ENCODE measurements at places on chromosomes 5 and 9.

- DNase-seq, result no peak
Observed at GRCh38 chr5:175873088-175873454, 1.7 kb downstream of the CPLX2 start.

DNA sequence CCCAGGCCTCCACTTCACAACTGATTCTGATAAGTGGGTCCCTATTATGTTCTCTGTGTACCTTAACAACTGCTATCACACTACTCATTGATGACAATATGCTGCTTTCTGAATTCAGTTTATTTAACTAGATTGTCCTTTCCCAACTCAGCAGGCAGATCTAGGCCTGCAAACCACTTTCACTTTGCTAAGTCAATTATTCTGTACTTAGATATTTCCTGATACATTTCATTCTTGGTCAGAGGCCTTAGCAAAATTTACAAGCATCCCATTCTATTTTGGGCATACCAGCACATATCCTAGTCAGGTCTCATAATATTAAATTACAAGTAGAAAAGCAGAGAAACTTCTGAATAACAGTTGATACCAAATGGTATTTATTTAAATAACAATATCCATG lies 235.7 kb upstream of the HAPLN1 start:
- no peak for DNase-seq

DNA sequence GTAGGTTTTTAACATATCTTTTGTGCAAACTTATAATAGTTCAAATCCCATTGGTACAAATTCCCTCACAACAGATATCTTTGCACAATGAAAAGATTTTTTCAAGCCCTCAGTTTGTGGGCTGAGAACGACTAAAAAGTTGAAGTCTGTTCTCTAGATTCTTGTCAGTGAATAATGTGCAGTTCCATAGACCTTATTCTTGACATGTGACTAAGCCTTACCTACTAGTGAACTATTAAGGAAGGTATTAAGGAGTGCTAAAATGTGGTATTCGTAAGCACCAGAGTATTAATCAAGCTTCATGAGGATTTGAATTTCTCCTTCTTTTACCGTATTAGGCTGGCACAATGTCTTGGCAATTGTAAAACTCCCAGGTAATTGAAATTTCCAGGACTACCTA lies 205.6 kb upstream of the DMRTA1 start:
- no peak for DNase-seq

DNA sequence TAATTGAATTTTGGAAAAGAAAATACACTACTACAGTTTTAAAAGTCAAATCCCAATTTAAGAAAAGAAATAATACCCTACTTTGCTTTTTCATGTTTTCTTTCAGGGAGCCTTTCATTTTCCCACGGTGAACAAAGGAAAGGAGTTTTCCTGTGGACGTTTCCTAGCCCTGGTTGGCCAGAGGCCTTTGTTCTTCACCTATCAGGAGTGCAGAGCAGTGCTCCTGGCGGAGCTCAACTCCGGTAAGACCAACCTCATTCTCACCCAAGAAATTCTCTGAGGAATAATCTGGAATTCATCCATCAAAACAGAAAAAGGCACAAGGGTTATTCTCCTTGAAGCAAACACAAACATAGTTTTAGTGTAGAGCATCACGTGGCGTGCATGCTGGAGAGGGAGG lies 248.9 kb downstream of the ADGRV1 start:
- DNase-seq, result no peak

DNA sequence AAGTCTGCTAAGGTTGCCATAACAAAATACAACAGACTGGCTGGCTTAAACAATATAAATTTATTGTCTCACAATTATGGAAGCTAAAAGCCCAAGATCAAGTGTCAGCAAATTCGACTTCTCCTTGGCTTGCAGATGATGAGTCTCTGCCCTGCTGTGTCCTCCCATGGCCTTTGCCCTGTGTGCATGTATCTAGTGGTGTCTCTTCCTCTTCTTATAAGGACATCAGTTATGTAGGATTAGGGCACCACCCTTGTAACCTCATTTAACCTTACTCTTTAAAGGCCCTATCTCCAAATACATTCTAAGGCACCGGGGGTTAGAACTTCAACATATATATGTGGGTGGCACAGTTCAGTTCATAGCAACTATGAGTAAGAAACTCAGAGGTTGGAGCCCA lies 157.9 kb upstream of the RASA1 start:
- DNase-seq, result no peak

- DNase-seq, result no peak
Observed at GRCh38 chr9:134712243-134712642, 70.6 kb downstream of the COL5A1 start.

GRCh38 chr5:56290378-56291078 lies 57.4 kb upstream of the ANKRD55 start:
- DNase-seq, result no peak

- no peak for DNase-seq
Observed at GRCh38 chr9:93994545-93994944, 39.4 kb upstream of the BARX1 start.

Measured in umbilical cord (tissue), 2 donors.